ENCODE measurements at places on chromosomes 4 and X.

GRCh38 chrX:108735679-108736508 is 469 bp downstream of the IRS4 start:
- no peak for DNase-seq

DNA sequence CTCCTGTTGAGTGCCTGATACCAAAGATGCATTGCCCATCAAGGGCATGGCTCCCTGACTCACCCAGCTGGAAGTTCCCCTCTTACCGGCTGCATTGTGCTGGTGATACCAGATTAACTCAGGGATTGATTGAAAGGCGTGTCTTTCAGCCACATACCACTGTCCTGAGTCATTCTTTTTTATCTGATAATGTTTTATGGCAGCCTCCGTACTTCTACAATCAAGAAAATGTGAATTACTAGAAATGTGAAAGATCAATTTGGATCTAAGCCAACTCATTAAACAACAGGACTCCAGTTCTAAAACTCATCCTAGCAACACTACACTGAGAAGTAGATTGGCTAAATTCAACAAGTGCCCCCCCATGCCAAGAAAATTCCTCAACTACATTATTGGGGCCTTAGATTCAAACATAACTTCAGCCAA is 40.0 kb downstream of the TXK start:
- DNase-seq = peak; percentile 32

GRCh38 chrX:22095286-22095685 is 63.2 kb downstream of the PHEX start:
- DNase-seq = no peak

- no peak for DNase-seq
These were observed 43.7 kb downstream of the IL21 start for GRCh38 chr4:122577189-122577553.

GRCh38 chr4:632196-632790 is 6.9 kb downstream of the PDE6B start:
- no peak for DNase-seq

- no peak for DNase-seq
These were observed 25.8 kb downstream of the PDGFRA start for GRCh38 chr4:54254915-54255246.

- no peak for DNase-seq
These were observed 211.6 kb downstream of the DCLK2 start for GRCh38 chr4:150289881-150290280.

Measured in stimulated activated CD4-positive, alpha-beta T cell treated with anti-CD3 and anti-CD28 coated beads, Interleukin-2, amount 100 ng/mL, for 48 hours (primary cell).